Stimulated activated CD8-positive, alpha-beta memory T cell treated with anti-CD3 and anti-CD28 coated beads, Interleukin-7, amount 100 ng/mL, for 48 hours (primary cell): ENCODE measurements at places on chromosomes 4 and X.

GRCh38 chr4:103032574-103032973 lies 13.1 kb upstream of the SLC9B1 start:
- no peak for DNase-seq

- DNase-seq: no peak
These were observed 325.9 kb downstream of the EPHA5 start for GRCh38 chr4:65344278-65344825.

DNA sequence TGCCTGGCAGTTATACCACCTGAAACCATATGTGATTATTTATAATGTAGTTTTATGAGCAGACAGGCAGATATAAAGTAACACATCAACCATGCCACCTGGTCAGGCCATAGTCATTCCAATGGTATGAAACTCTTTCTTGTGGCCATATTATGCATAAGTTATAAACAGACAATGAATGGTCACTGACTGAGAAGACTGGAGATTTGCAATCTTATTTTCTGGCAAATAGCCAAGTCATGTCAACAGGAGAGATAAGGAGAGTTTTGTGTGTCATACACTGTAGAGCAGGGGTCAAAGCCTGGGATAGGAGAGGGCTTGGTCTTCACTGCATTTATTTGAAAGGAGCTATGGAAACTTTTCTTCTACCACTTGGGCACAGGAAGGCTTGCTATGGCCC lies 29.5 kb downstream of the SORBS2 start:
- DNase-seq: no peak

DNA sequence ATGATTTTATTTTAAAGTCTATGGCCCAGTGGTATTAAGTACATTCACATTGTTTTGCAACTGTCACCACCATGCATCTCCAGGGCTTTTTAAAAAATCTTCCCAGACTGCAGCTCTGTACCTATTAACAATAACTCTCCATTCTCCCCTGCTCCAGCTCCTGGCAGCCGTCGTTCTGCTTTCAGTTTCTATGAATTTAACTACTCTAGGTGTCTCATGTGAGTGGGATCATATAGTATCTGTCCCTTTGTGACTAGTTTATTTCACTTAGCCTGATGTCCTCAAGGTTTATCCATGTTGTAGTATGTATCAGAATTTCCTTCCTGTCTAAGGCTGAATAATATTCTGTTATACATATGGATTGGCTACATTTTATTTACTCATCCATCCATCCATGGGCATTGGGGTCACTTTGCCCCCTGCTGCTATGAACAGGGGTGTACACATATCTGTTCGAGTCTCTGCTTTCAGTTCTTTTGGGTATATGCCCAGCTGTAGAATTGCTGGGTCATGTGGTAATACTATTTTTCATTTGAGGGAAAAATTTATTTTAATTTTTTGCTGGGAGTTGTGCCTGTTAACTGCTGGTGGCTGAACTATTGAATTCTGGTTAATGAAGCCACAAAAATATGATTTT lies 131.3 kb downstream of the ARHGAP10 start:
- no peak for DNase-seq

- DNase-seq: no peak
These were observed 56.7 kb upstream of the NXF3 start for GRCh38 chrX:103149652-103150051.

- no peak for DNase-seq
These were observed 5.8 kb downstream of the VMA21 start for GRCh38 chrX:151402719-151403390.

- no peak for DNase-seq
These were observed 296.4 kb upstream of the VCX start for GRCh38 chrX:7546551-7547080.

- no peak for DNase-seq
These were observed 59.0 kb downstream of the GK start for GRCh38 chrX:30712214-30712613.

GRCh38 chr4:130712038-130712437 lies 1616.1 kb downstream of the C4orf33 start:
- DNase-seq: no peak

DNA sequence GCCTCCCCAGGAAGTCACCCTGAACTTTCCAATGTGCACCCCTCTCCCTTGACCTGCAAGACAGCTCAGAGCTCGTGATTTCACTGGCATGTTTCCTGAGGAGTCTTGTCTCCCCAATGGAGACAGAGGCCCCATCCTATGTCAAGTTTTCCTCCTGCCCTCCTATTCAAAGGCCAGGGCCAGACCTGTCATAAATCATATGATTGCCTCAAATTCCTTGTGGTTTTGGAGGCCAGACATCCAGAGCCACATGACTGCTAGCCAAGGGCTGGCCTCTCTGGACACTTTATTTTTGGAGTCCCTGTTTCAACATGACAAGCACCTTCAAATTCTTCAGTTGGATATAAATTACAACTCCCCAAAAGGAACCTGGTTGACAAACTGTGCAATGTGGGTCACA lies 76.0 kb upstream of the TFDP3 start:
- no peak for DNase-seq

DNA sequence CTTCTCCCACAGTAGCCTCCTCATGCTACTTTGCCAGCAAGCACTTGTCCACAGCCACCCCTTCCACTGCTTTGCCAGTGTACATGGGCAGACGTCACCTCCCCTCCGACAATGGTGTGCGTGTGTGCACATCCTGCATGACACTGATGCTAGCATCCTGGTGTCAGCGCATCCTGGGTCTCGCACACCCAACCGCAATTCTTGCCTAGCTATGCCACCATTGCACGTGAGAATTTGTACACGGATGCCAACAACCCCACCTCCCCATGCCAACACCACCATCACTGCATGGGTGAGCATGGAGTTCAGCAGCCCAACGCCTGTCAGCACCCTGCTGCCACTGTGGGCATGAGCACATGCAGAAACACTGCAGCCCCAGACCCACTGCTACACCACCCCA lies 550.0 kb downstream of the STPG2 start:
- DNase-seq: no peak

GRCh38 chrX:118066867-118067515 lies 49.6 kb downstream of the KLHL13 start:
- DNase-seq: no peak

- DNase-seq: no peak
These were observed 37.4 kb downstream of the MGARP start for GRCh38 chr4:139242511-139243051.

GRCh38 chrX:10007621-10008020 lies 40.5 kb downstream of the CLDN34 start:
- no peak for DNase-seq

- no peak for DNase-seq
These were observed 35.1 kb downstream of the PSAPL1 start for GRCh38 chr4:7399440-7400234.

GRCh38 chr4:87390551-87390890 lies 467 bp downstream of the HSD17B11 start:
- no peak for DNase-seq

DNA sequence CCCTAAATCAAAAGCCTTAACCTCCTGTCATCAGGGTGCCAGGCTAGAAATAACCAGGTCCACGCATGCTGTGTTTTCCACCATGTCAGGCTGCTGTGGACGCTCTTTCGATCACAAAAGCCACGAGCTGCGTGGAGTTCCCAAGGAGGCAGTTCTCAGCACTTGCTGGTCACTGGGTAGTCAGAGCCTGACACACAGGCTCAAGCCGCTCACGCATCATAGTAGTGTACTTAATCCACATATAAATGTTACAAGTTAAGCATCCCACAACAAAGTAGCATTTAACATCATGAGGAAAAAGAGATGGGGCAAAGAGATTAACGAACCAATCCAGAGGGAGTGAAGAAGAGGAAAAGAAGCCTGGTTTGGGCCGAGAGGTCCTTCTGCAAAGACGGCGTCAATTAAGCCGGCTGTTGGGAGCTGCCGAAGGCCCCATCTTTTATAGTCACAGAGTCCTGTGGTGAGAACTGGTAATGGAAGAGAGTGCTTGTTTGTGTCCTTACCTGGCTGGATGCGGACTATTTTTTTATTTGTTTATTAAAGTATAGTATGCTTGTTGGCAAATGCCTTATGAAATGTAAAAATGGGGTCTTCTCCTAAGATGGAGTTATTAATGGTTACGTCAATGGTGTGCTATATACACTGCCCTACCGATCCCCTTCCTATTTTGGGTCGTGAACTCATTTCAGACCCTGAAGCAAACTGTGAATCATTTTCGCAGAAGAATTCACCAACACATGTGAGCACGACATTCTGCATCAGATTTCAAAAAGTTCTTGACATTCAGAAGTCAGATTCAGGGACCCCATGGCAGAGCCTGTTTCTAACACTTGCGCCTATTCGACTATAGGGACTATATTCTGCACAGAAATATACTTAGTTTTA lies 675 bp downstream of the PRIMPOL start:
- DNase-seq: no peak

- DNase-seq: no peak
These were observed 167.8 kb upstream of the FAM241A start for GRCh38 chr4:111977419-111977965.

DNA sequence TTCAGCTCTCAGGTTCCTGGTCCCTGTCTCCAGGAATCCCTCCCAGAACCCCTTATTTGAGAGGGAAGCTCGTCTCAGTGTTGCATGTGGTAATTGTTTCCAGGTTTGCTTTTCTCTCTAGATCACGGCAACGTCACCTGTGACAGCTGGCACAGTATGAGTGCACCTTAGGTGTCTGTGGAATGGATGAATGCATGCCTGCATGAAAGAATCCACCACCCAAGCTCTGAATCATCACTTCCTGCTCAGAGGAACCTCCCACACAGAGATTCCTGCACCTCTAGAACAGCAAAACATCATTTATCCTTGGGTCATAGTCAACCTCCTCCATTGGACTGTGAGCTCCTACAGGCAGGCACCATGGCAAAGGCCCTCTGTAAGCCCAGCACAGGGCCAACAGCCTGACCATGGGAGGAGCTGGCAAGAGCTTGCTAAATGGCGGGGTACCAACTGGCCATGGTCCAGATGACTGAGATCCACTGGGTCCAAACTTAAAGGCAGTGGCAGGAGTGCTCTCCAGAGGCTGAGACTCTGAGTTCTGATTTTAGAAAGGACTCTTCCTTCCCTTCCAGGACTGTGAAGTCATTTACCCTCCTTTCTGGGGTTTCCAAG lies 116.2 kb downstream of the SLC2A9 start:
- no peak for DNase-seq

- no peak for DNase-seq
These were observed 33.4 kb downstream of the APOOL start for GRCh38 chrX:85037114-85037513.

DNA sequence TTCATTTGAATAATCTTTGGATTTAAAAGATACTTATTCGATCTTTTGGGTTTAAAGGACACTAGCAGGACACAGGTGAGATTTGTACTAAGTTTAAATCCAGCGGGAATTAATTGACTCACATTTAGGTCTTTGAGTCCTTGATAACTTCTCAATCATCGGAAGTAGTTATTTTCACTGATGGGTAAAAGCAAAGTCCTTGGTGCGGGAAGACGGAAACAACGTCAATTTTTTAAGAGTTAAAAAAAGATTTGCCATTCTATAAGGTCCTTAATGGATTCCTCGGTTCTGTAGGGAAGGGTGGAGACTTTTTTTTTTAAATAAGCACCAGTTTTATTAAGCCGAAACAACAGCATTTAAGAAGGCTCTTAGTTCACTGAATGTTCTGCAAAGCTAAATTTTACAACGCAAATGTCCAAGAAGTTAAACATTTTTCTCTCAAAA lies 2.9 kb downstream of the TMSB4X start:
- DNase-seq: no peak

DNA sequence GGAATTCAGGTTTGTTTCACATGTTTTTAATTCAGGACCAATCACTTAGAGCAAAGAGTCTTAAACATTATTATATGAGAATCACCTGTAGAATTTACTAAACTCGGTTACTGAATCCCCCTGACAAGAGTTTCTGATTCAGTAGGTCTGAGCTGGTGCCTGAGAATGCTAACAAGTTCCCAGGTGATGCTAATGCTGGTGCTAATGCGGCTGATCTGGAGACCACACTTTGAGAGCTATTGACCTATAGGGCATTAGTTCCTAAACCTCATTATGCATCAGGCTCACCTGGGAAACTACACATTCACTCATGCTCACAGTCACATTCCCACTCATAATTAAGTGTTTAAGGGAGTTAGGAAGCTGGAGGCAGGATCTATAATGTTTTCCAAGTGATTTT lies 36.1 kb upstream of the NUDT6 start:
- no peak for DNase-seq

DNA sequence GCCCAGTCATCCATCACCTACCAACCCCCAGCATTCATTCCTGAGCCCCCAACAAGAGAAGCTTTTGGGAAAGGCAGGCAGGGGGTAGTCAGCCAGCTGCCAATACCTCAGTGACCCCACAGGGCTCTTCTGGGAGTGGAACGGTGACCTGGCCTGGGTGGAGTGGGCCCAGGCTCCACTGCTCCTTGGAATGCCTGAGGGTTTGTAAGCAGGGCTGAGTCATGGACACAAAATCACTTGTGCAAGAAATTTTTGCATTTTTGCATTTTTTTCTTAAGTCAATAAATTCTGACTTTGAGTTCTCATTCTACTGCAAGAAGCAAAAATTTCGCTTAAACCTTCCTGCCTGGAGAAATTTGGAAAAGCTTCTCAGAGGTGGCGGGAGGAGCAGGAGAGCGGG lies 18.5 kb downstream of the SORCS2 start:
- DNase-seq: no peak

DNA sequence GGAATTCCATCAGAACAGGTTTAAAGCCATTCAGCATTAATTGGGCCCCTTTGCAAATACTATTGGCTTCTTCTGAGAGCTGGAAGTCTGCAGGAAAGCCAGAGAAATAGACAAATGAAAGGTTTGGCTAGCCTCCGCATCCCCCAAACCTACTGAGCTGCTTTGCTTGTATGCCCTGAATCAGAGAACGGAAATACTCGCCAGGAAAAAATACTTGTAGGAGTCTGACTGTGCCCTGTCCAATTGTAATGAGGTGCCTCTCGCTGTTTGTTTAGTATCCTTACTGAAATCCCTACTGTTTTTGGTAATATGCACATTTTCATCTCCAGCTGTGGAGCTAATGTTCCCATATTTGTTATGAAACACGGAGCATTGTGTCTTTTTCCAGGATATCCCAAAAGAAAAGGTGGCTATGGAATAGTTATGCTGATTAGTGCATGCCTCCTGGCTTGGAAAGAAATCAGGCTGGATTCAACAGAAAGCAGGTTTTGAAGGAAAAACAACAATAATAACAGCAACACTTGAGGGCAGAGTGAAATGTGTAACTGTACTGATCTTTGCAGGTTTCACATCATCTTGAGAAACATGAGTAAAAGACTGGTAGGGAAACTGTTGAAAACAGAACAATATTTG lies 50.7 kb upstream of the NLGN4X start:
- no peak for DNase-seq

DNA sequence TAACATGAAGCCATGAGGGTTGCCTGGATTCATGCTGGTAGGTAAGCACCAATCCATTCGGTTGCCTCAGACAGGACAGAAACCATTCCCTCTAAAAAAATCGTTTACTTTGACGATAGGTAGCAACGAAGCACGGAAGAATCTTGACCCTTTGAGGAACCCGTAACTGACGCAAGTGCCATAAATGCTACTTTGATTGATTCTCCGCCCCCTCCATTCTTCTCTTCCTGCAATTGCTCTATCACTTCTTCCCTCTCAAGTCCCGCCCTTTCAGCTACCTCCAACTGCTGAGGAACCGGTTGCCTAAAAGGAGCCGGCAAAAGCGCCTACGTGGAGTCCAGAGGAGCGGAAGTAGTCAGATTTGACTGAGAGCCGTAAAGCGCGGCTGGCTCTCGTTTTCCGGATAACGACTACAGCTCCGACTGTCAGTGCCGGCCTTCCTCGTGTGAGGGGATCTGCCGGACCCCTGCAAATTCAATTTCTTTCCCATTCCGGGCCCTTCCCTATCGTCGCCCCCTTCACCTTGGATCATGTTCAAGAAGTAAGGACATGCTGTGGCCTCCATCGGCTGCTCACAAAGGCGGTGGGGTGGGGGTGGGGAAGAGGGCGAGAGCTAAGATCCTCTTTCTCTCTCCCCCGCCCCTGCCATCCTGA lies at the start of gene MCTS1:
Gene MCTS1, plus strand, starts transcription at position 395 of the 654 bp plus-strand sequence. Its CDS starts 136 bp downstream, at position 531.
- peak; percentile 47 for DNase-seq
